ENCODE measurements at places on chromosomes 16 and 17.

GRCh38 chr17:82193520-82194220, 19.0 kb downstream of the CCDC57 start:
- no peak overlapping the region for H3K4me3 ChIP-seq
- no peak for DNase-seq
- H3K27ac ChIP-seq = no peak overlapping the region
- peaks cover 11% of the 10 kb centered on the region for H3K4me1 ChIP-seq
- H3K27me3 ChIP-seq = no peaks in the 10 kb centered on the region
- peaks cover 9% of the 10 kb centered on the region for H3K36me3 ChIP-seq

DNA sequence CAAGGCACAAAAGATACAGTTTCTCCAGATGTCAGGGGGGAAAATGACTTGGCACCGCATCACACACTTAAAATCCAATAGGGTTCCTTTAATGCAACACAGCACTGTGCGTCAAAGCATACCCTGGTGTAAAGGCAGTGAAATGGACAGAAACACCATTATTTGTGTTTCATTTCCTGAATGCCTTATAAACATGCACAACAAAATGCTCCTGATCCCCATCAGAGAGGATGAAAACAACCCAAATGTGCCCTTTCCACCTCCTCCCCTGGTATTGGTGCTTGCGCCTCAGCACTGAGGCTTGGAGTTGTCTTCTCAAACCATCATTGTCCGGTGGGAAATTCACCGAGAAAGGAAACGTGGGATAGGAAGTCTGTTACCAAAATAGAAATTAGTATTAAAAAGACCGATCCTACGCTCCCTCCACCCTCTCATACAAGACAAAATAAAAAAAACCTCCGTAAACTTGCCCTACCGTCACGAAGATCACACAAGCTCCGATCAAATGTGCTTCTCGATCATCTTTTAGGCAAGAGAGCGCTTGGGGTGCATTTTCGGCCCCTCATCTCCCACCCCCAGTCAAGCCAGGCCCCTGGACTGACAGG, 722 bp downstream of the CDC27 start:
- peaks cover 7% of the 10 kb centered on the region for H3K36me3 ChIP-seq
- no peaks in the 10 kb centered on the region for H3K27me3 ChIP-seq
- H3K27ac ChIP-seq = peak overlapping the region; percentile 95
- peaks cover 32% of the 10 kb centered on the region for H3K4me1 ChIP-seq
- peak overlapping the region; percentile 95 for H3K4me3 ChIP-seq
- DNase-seq = no peak

DNA sequence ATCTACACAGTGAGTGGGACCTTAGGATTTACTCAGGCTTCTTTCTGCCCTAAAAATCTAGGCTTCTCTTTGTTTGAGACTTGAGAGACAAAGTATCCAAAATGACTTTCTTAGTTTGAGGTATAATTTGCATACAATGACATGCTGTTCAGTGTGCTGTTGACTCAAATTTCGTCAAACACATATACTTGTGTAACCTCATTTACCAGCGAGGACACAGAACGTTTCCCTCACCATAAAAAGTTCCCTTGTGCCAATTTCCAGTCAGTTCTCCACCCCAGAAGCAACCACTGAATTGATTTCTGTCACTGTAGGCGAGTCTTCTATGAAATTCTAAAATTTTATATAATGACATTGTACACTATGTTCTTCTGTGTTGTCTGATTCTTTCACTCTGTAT, 68.0 kb upstream of the MAF start:
- no peak for DNase-seq
- H3K4me3 ChIP-seq = no peak overlapping the region
- H3K27ac ChIP-seq = no peak overlapping the region
- no peaks in the 10 kb centered on the region for H3K4me1 ChIP-seq

DNA sequence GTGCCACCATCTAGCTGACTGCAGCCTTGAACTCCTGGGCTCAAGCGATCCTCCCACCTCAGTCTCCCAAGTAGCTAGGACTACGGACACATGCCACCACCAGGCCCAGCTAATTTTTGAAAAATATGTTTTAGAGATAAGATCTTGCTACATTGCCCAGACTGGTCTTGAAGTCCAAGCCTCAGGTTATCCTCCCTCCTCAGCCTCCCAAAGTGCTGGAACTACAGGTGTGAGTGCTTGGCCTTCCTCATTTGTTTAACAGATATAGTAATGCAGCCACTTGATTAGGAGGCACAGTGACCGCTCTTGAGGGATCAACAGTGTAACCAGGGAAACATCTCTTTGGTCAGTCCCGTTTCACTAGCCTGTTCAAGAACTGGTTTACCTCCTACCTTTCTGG, 35.1 kb downstream of the HLF start:
- peaks cover 1% of the 10 kb centered on the region for H3K27me3 ChIP-seq
- H3K36me3 ChIP-seq = no peaks in the 10 kb centered on the region
- no peak for DNase-seq
- H3K27ac ChIP-seq = no peak overlapping the region
- H3K4me3 ChIP-seq = no peak overlapping the region

- DNase-seq = no peak
- H3K4me3 ChIP-seq = no peak overlapping the region
- no peaks in the 10 kb centered on the region for H3K4me1 ChIP-seq
- H3K36me3 ChIP-seq = peaks cover 27% of the 10 kb centered on the region
Observed at GRCh38 chr16:68902969-68903345, 59.6 kb downstream of the TANGO6 start.

DNA sequence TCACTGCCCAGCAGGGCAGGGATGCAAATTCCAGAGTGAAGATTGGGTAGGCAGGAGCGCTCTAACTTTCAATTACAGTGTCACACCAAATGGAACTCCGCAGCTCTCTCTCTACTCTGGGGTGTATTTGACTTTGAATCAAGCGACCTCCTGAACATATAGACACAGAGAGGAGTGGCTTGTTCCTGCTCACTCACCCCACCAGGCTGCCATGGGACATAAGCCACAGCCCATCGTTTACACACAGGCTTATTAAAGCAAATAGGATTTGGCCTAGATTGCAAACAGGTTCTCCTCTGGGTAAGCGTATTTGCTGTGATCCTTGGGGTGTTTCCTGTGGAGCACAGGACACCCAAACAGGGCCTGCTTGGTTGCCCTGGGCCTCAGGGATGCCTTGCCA, 281.6 kb upstream of the CCL2 start:
- H3K27me3 ChIP-seq = peaks cover 6% of the 10 kb centered on the region
- H3K4me1 ChIP-seq = peaks cover 9% of the 10 kb centered on the region
- H3K36me3 ChIP-seq = no peaks in the 10 kb centered on the region
- H3K4me3 ChIP-seq = no peak overlapping the region

GRCh38 chr17:38558728-38559050, 47.1 kb downstream of the SRCIN1 start:
- peak overlapping the region; percentile 74 for H3K27ac ChIP-seq
- no peaks in the 10 kb centered on the region for H3K36me3 ChIP-seq
- DNase-seq = no peak
- peak overlapping the region; percentile 96 for H3K4me3 ChIP-seq
- peaks cover 14% of the 10 kb centered on the region for H3K27me3 ChIP-seq

DNA sequence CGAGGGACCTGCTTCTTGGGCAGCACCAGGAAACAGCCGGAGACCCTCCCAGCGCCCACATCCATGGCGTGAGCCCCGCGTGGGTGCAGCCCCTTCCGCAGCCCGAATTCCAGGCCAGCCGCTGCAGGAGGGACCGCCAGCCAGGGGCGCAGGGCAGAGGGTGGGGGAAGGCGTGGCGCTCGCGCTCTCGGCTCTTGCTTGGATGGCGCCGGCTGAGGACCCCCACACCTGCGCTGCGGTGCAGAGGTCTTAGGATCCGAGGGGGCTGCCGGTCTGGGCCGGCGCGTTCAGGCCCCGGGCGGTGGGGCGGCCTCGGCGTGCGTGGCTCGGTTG, 28.8 kb downstream of the ACTG1 start:
- no peaks in the 10 kb centered on the region for H3K36me3 ChIP-seq
- DNase-seq = no peak
- peaks cover 9% of the 10 kb centered on the region for H3K4me1 ChIP-seq

- peaks cover 27% of the 10 kb centered on the region for H3K36me3 ChIP-seq
- no peaks in the 10 kb centered on the region for H3K27me3 ChIP-seq
- no peak overlapping the region for H3K27ac ChIP-seq
- H3K4me3 ChIP-seq = no peak overlapping the region
Observed at GRCh38 chr17:44864831-44865230, 17.1 kb downstream of the HIGD1B start.

DNA sequence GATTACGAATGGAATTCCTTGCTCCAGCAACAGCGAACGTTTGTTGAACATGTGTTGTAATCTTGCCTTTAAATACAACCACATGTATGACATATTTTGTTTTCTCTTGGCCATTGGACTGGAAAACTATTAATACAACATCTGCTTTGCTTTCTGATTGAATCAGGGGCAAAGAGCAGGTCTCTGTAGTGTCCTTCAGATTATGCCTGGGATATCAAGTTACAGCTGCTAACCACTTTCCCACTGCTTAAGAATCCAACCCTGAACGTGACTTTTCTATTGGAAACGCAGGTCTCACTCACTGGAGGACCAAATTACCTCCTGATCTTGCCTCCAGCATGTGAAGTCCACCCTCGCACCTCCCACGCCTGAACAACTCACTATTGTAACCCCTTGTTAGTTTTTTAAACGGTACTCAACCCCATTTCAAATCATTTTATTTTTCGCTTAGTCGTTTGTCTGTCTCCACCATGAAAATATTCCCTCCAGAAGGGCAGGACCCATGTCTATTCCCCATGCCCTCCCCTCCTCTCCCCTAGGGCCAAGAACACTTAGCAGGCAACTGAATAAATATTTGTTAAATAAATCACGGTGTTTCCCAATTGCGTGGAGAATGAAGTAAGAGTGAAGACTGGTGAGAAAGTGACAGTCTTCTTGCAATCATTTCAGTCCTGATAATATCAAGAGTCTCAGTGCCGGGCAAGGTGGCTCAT, 57.4 kb upstream of the MRTFB start:
- H3K4me1 ChIP-seq = no peaks in the 10 kb centered on the region
- no peaks in the 10 kb centered on the region for H3K36me3 ChIP-seq
- H3K4me3 ChIP-seq = no peak overlapping the region
- H3K27ac ChIP-seq = no peak overlapping the region
- no peak for DNase-seq

GRCh38 chr16:5175266-5175665, 77.7 kb upstream of the EEF2KMT start:
- H3K27ac ChIP-seq = no peak overlapping the region
- H3K4me1 ChIP-seq = no peaks in the 10 kb centered on the region
- H3K36me3 ChIP-seq = no peaks in the 10 kb centered on the region
- DNase-seq = no peak

DNA sequence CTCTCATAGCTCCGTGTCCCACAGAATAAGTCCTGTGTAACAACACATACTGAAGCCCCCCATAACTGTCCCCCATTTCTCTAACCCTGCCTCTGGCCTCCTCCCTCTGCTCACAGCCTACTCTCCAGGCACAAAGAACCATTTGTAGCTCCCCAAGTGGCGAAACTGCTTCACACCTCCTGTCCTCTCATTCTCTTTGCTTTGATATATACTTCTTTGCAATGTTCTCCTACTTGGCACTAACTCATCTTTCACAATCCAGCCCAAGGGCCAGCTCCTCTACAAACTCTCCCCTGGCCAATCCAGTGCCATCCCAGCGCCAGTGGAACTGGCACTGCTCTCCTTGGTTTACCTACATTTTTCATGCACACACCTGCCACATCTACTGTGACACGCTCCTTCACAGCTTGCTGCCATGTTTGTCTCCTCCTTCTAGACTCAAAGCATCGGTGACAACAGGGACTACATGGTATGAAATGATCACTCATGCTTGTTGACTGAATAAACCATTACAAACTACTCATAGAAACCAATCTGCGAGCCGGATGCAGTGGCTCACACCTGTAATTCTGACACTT, 12.8 kb downstream of the CYTH1 start:
- DNase-seq = no peak
- no peak overlapping the region for H3K27ac ChIP-seq
- no peaks in the 10 kb centered on the region for H3K27me3 ChIP-seq
- peaks cover 18% of the 10 kb centered on the region for H3K4me1 ChIP-seq
- H3K4me3 ChIP-seq = no peak overlapping the region

DNA sequence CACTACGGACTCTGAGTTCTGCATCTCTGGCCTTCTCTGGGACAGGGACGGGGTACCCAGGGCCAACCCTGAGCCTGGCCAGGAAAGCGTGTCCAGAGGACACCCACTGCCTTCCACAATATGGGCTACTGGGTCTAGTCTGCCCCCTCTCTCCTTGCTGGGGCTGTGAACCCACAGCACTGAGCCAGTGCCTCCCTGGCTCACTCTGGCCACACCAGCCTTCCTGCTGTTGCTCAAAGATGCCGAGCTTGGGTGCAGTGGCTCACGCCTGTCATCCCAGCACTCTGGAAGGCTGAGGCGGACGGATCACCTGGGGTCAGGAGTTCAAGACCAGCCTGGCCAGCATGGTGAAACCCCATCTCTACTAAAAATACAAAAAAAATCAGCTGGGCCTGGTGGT, 24.8 kb downstream of the PITPNM3 start:
- no peak overlapping the region for H3K27ac ChIP-seq
- H3K27me3 ChIP-seq = peaks cover 10% of the 10 kb centered on the region
- H3K4me3 ChIP-seq = no peak overlapping the region

- H3K4me1 ChIP-seq = peaks cover 2% of the 10 kb centered on the region
- H3K27me3 ChIP-seq = peaks cover 8% of the 10 kb centered on the region
- no peak for DNase-seq
- H3K36me3 ChIP-seq = no peaks in the 10 kb centered on the region
Observed at GRCh38 chr16:54174750-54175149, 111.8 kb downstream of the IRX3 start.

DNA sequence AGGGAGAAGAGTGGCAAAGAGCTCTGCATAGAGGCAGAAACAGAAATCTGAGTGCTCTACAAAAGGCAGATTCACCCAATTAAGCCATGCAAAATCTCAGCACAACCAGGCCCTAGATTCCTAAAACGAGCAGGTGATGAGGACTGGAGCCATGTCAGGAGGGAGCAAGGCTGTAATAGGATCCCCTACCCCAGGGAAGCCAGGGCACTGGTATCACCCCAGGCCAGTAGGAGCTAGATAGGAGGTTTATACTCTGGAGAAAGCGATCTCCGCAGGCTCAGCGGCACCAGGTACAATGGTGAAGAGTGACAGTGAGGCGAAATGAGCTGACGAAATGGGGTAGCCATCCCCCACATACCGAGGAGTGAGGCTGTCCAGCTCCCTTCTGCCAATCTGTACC, 171.5 kb downstream of the PARN start:
- H3K4me1 ChIP-seq = peaks cover 6% of the 10 kb centered on the region
- H3K27ac ChIP-seq = no peak overlapping the region
- H3K36me3 ChIP-seq = peaks cover 33% of the 10 kb centered on the region

GRCh38 chr17:2230877-2231276, 72.7 kb downstream of the SMG6 start:
- DNase-seq = no peak
- H3K27ac ChIP-seq = no peak overlapping the region
- H3K4me3 ChIP-seq = no peak overlapping the region
- H3K27me3 ChIP-seq = no peaks in the 10 kb centered on the region
- H3K4me1 ChIP-seq = no peaks in the 10 kb centered on the region

GRCh38 chr17:77914385-77915254, 43.9 kb upstream of the TNRC6C start:
- no peak overlapping the region for H3K27ac ChIP-seq
- no peak overlapping the region for H3K4me3 ChIP-seq
- H3K36me3 ChIP-seq = peaks cover 2% of the 10 kb centered on the region
- DNase-seq = no peak

GRCh38 chr17:79085154-79085920, 10.7 kb downstream of the ENGASE start:
- DNase-seq = no peak
- peaks cover 5% of the 10 kb centered on the region for H3K4me1 ChIP-seq
- no peaks in the 10 kb centered on the region for H3K27me3 ChIP-seq
- no peak overlapping the region for H3K4me3 ChIP-seq
- H3K27ac ChIP-seq = no peak overlapping the region

- peaks cover 35% of the 10 kb centered on the region for H3K36me3 ChIP-seq
Observed at GRCh38 chr17:45093444-45094110, 32.5 kb downstream of the NMT1 start.

- H3K4me1 ChIP-seq = no peaks in the 10 kb centered on the region
- no peaks in the 10 kb centered on the region for H3K27me3 ChIP-seq
- peak within 1 kb of the TSS; percentile 89 for H3K27ac ChIP-seq
- peak; percentile 80 for DNase-seq
Observed at GRCh38 chr17:82065638-82066303, at the start of gene DUS1L. DUS1L (minus strand) TSS chr17:82065804; CDS start chr17:82065059, 745 bp downstream.
